ENCODE measurements at places on chromosomes 4 and X.

DNA sequence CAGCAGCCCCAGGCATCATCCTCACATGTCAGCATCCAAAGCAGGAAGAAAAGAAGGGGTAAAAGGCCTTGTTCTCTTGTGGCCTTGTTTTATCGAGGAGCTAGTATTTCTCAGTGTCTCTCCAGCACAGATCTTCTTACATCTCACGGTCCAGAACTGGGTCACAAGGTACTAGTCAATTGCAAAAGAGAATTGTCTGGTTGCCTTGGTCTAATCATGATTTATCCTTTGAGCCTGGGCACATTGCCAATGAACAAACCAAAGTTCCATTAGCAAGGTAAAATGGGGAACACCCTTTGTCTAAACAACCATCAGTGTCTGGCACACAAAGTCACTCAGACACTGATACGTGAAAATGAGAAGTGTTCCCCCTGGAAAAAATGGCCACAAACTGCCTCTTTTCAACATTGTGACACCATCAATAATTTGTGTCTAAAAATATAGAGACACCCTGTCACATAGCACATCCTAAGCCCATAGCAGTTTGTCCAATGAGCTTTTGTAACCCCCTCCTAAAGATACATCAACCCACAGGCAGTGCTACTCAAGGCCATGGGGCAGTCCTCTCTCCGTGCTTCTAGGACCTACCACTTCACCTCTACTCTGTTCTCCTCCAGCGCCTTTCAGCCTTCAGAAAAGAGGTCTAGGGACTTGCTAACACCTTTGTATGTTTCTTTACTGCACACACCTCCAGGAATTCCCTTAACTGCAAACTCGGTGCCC, 534.4 kb downstream of the MID1IP1 start:
- no peak for DNase-seq

- peak; percentile 21 for DNase-seq
These were observed 395.2 kb downstream of the MID1IP1 start for GRCh38 chrX:39196192-39197102.

- peak; percentile 82 for DNase-seq
These were observed at the start of gene MTM1 for GRCh38 chrX:150568320-150569154. Gene MTM1 (plus strand): TSS chrX:150568621. CDS start chrX:150592615, 23,994 bp downstream.

DNA sequence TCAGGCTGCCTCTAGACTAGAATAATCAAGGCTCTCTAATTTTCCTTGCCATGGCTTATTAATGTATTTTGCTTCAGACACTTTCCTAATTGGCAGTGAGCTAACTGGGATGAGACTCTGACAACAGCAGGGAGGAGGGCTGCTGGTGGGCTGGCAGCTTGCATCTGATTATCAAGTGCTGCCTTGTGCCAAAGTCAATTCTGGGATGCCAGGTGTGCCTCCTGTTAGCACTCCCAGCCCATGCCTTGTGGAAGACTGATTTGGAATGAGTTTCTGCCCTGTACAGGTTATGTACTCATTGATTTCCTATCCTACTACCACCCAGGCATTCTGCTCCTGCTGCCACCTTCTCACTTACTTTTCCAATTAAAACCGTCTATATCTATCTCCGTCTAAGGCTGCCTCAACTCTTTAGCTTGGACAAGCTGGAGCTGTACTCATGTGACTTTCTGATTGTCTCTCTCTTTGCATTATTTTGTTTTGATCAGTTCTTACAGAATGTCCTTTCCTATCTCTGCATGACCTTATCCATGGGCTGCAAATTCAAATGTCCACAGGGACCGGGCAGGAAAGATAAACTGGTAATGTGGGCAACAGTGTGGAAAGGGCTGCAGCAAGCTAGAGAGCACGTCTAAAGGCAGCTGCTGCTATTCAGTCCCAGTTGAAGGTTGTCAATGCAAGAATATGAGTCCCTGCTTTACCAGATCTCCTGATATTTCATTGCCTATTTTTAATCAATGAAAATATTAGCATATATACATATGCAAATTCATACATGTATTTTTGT, 112.6 kb downstream of the GABRA2 start:
- no peak for DNase-seq

DNA sequence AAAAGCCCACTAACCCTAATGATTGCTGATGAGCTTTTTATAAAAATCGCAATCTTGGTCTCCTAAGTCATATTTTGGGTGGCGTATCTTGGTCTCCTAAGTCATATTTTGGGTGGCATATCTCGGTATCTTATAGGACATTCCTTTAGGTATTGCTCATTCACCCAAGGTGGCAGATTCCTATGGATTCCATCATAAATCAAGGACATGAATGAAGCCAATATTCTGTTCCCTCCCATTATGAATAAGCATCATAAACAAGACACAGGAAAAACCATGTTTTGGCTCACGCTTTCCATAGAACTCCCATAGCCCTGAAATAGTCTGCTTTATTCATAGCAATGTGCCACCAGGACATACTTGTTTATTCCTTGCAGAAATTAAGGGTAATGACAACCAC, 95.0 kb upstream of the CD99 start:
- DNase-seq: no peak

GRCh38 chrX:2610246-2611170, 80.6 kb upstream of the CD99 start:
- no peak for DNase-seq

DNA sequence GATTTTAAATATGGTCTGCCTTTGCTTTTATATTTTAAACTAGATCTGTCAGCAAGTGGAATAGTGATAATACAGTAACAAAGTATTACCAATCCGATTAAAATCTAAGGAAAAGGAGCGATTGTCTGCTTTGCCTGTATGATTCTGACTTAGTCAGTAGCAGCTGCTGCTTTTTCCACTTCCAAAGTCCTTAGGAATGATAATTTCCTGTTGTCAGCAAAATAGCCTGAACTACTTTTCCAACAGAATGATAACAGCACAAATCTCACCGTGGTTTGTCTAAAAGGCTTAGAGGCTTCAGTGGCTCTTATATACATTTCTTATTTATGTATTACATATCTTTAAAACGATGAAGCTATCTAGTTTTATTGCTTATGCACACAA, 290.0 kb downstream of the ANK2 start:
- no peak for DNase-seq

- no peak for DNase-seq
These were observed 97.3 kb downstream of the PSAPL1 start for GRCh38 chr4:7337196-7338058.

DNA sequence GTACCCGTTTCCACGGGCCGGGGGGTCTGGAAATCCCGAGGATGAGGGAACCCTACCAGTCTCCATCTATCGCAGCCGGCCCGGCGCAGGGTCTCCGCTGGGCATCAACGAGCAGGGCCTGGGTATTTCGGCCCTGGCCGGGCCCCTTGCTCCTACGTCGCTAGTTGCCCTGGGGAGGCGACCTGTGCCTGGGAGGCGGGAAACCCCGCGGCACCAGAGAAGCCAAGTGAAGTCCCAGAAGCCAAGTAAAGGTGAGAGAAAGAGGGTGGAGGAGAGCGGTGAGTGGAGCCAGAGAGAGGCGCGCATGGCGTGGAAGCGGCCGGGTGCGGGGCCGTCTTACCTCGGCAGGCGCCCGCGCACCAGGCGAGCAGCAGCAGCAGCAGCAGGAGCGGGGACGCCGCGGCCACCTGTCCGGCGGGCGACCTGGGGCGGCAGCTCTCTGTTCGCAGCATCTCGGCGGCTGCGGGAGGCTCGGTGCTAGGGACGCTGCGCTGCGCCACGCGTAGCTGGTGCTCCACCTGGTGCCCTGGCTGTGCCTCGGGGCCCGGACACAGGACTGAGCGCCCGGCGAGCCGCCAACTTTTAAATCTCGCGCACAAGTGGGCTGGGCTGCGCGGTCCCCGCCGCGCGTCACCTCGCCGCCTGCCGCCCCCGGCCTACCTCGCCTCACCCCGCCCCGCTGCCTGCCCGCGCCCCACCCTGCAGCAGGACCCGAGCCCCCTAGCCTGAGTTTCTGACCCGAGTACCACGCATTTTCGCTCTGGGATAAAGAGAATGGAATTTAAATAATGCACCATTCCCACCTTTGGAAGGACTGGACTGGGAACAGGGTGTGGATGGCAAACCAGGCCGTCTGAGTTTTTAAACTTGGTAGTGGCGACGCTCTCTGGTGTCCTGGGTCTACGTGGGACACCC, at the start of gene NMU:
Gene NMU, minus strand, starts transcription at position 558 of the 915 bp plus-strand sequence. Its CDS starts 106 bp downstream, at position 452.
- no peak for DNase-seq

GRCh38 chr4:30024526-30024925, 695.6 kb upstream of the PCDH7 start:
- DNase-seq: no peak

- DNase-seq: no peak
These were observed 128.4 kb upstream of the TMEM164 start for GRCh38 chrX:109874548-109874947.

DNA sequence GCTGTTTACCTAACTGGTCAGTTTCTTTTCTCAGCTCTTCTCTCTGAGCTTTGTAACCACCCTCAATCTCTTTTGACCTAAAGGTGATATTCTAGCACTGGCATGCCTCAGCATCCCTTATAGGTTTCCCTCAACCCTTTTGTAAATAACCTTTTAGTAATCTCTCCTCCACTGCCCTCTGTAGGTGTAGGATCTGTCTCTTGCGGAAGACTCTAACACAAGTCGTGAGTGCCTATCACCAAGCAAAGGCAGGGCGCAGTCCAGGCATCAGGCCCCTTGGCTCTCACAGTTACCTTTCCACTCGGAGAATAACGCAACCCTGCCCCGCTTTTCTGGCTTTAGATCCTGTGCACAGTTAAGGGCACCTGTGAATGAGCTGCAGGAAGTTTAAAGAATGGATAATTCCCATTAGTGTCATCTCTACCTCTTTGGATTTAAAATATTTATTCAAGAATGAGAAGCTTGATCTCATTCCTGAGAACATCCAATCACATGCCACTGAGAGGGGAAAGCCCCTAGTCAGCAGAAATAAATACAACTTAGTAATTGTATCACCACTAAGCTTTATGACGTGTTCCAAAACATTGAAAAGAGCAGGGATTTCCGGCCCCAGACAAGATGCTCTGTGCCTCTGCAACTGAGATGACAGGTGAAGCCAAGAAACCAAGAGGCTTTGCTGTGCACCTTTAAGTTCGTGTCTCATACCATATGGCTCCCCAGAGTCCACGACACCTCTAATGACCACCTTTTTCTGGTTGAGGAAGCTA, 58.8 kb downstream of the SPINK2 start:
- DNase-seq: peak; percentile 19

DNA sequence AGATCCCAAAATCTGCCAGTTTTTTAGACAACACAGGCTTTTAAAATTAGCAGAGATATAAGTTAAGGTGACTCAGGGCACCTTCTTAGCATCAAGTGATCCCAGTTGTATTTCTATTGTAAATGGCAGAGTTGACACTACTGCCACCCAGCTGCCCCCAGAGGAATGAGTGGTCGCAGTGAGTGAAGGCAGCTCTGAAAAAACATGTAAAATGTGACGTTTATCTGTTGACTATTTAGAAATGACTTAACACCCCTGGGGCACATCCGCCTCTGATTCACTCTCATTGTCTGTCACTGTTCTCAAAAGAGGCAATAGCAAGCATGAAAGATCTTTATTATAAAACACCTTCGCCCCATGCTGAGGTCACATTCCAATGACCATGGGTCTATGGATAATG, 592.4 kb downstream of the ACTRT1 start:
- no peak for DNase-seq

DNA sequence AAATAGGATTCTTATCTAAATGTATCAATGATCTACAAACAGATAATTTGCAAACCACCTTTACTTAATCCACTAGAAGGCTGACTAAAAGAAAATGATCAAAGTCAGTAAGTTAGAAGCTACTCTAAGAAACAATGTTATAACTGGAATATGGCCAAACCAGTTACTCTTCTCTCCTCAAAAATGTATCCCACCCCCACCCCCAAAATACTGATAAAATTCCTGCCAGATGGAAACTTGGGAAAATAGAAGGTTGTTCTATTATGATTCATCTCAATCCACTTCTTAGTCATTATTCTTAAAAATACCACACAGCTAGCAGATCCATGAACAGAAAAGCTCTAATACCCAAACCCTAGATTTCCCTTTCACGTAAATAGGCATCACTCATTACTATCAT, 206.4 kb downstream of the KLHL13 start:
- no peak for DNase-seq

- no peak for DNase-seq
These were observed 409.5 kb upstream of the ADGRL3 start for GRCh38 chr4:60790608-60791007.

- DNase-seq: no peak
These were observed 169.9 kb downstream of the IQCM start for GRCh38 chr4:149645790-149646189.

GRCh38 chrX:65601530-65602220, 65.8 kb upstream of the MSN start:
- no peak for DNase-seq

- DNase-seq: no peak
These were observed 137.7 kb upstream of the LIMCH1 start for GRCh38 chr4:41400296-41400695.

GRCh38 chr4:186885289-186885688, 161.6 kb upstream of the FAT1 start:
- no peak for DNase-seq

DNA sequence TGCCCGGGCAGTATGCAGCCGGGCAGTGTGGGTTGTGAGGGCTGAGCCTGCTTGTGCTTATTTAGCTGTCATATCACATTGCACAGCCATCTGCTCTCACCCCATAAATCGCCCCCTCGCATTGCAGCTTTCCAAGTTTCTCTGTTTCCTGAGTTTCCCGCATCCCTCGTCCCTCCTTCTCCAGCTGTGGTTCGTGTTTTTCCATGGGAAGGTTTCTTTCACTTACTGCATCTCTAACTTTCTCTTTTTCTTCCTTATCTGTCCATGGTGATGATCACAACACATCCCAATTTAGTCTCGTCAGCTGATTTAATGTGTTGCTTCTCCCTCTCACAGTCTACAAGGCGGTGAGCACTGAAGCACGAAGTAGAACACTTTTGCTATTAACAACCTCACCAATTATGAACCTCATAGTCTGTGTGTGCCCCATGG, 118.1 kb downstream of the ENPP6 start:
- no peak for DNase-seq

DNA sequence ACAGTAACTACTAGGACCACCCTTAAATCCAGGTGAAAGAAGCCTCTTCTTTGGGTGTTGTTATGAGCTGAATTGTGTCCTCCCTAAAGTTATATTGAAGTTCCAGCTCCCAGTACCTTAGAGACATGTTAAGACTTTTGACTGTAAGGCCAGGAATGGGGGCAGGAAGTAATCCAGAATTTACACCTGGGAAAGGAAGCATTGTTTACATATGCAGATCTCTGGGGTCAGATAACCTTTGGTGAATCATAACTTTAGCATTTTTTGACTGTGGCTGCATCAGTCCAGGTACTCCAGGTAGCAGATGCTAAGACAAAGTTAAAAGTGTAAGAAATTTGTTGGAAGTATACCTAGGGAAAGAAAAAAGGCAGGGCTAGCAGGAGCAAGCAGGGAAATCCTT, 104.9 kb upstream of the CENPE start:
- no peak for DNase-seq

GRCh38 chr4:93828332-93828994, at the start of gene ATOH1:
Gene ATOH1 (plus strand): TSS chr4:93828753. CDS start chr4:93828927, 174 bp downstream.
- no peak for DNase-seq
